ENCODE measurements at places on chromosomes 13 and 19.

GRCh38 chr13:65453982-65454381, 1776.2 kb downstream of the PCDH9 start:
- DNase-seq = no peak

- DNase-seq = no peak
Observed at GRCh38 chr13:66673401-66673800, 556.7 kb downstream of the PCDH9 start.

- DNase-seq = peak; percentile 81
Observed at GRCh38 chr13:78589206-78589605, 14.1 kb downstream of the POU4F1 start.

DNA sequence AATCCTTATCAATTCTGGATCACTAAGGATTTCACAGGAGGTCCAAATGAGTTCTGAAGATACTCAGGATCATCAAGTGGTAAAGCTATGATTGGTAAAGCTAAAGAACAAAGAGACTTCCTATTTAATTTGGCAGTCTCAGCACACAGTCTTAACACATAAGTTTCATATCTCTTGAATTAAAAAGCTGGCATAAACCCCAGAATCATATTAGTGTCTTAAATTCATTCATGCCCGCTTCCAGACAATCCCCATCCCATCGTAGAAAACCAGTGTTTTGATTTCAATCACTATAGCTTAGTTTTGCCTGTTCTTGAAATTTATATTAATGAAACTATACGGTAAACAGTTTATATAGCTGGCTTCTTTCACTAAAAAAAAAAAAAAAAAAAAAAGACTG, 278.7 kb downstream of the DIAPH3 start:
- no peak for DNase-seq

DNA sequence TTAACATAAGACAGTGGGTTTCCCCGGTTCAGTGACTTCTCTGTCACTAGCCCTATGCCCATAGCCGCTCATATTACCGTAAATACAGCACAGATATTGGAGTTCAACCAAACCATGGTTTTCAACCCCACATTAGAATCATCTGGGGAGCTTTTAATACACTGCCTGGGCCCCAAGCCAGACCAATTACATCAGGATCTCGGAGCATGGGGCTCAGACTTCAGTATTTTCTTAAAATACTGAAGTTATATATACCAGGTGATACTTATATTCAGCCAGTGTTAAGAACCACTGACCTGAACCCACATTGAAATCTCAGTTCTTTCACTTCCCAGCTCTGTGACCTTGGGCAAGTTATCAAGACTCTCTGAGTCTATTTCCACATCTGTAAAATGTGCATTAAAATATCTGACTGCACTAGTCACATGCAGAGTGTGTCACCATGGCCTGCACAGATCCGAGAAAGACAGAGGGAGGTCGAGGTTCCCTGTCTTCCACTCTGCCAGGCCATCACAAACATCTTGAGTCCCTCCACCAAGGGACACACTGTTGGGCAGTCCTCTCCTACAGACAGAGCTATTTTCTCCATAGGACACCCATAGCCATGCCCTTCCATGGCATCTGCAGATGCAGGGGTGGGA, 32.2 kb upstream of the IPO5 start:
- DNase-seq = no peak

- DNase-seq = no peak
Observed at GRCh38 chr13:108574856-108575255, 54.6 kb upstream of the MYO16 start.

DNA sequence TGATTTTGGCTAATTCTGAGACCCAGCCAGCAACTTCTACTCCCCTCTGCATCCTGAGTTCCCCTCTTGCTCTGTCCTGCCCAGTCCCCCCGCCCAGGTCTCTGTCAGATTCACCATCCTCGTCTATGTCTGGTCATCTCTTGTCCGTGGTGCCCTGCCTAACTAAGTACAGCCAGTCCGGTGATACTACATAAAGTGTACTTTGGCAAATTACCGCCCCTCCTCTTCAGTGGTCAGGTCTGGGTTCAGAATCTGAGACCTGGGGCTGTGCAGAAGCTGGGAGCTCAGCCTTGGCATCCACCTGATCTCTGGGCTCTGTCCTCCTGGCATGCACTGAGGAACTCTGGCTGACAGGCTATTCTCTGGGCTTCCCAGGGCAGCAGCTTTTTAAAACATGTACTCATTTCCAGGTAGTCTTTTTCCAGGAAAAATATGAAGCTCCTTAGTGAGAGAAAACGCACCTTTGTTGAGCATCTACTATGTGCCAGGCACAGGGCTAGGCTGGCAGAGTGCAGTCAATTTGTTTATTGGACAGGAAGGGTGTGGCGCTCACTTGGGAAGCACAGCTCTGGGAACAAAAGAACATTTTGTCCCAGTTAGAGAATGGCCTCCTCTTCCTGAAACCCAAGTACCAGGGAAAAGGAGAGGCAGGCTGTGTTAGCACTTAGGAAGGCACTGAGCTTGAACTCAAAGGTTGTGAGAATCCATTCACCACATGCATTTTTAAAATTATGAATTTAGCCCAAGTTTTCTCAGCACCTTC, 88.9 kb downstream of the TSHZ3 start:
- no peak for DNase-seq

DNA sequence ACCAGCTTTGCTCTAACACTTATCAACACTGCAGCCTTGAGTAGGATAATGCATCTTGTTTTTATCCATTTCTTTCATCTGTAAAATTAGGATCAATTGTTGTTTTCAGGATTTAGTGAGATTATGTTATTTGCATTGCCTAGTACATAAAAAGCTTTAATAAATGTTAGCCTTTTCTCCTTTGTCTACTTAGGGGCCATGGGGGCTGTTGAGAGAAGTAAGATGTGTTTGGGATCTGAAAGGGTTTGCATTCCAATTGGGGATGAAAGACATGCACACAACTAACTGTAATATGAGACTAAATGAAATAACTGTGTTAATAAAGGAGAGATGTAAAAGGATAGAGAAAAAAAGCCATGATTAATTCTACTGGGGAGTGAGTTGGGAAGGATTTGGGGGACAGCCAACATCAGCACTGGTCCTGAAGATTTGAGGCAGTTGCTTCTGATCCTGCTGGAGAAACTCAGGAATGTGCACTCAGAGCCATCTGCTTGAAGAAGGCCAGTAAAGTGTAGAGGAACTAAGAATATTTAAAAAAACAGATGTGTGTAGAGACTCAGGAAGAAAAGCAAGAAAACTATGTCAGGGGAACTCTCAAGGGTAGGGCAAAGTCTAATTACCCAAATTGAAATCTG, 236.3 kb downstream of the OLFM4 start:
- no peak for DNase-seq

- DNase-seq = peak; percentile 80
Observed at GRCh38 chr19:12838182-12838885, at the start of gene MAST1. Gene MAST1, plus strand, starts transcription at chr19:12838515. Its CDS starts 58 bp downstream, at chr19:12838573.

GRCh38 chr13:90995001-90995400, 352.5 kb upstream of the MIR17HG start:
- DNase-seq = no peak

DNA sequence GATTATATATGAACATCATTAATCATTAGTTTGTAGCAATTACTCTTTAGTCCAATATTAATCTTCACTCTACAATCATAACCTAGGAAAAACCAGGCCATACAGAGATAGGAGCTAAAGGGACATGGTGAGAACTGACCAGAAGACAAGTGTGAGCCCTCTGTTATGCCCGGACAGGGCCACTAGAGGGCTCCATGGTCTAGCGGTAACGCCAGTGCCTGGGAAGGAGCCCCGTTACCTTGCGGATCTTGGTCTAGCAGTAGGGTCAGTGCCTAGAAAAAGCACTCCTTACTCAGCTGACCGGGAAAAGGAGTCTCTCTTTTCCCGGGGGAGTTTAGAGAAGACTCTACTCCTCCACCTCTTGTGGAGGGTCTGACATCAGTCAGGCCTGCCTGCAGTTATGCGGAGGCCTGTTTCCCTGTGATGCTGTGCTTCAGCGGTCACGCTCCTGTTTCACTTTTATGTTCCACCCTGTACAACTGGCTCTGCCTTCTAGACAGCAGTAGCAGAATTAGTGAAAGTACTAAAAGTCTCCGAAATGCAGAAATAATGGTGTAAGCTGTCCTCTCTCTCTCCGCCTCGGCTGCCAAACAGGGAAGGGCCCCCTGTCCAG, 13.8 kb downstream of the OR7D4 start:
- DNase-seq = peak; percentile 44

- no peak for DNase-seq
Observed at GRCh38 chr13:74555276-74555625, 421.0 kb upstream of the KLF12 start.

GRCh38 chr13:43830497-43830881, 43.7 kb upstream of the ENOX1 start:
- no peak for DNase-seq

GRCh38 chr13:75395066-75395465, 86.9 kb downstream of the TBC1D4 start:
- no peak for DNase-seq

DNA sequence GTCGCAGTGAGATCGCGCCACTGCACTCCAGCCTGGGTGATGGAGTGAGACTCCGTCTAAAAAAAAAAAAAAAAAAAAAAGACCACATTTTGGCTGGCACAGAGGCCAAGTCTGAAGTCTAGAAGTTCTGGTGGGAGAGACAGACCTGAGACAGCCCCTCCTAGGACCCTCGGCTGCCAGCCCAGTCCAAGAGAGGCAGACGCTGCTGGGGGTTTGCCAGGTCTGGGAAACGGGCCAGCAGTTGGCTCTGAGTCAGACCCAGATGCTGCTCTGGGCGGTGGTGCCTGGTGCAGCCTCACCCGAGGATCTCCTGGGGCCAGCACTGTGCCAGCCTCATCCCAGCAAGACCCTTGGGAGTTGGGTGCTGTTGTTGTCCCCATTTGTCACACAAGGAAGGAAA, 5.8 kb downstream of the FCHO1 start:
- DNase-seq = no peak

GRCh38 chr19:41456342-41456918, 13.5 kb downstream of the ERICH4 start:
- no peak for DNase-seq
